ENCODE measurements at places on chromosomes 1 and 21.

- DNase-seq, result no peak
These were observed 561.9 kb upstream of the CAMK1G start for GRCh38 chr1:209021622-209022021.

- DNase-seq, result no peak
These were observed 12.9 kb downstream of the PTAFR start for GRCh38 chr1:28163496-28164161.

GRCh38 chr21:46459356-46460112 lies 843 bp downstream of the DIP2A start:
- no peak for DNase-seq

GRCh38 chr1:156750191-156750672 lies 1.2 kb downstream of the HDGF start:
- no peak for DNase-seq

- no peak for DNase-seq
These were observed 620.1 kb downstream of the AJAP1 start for GRCh38 chr1:5274527-5274926.

GRCh38 chr21:29215709-29216108 lies 83.0 kb upstream of the BACH1 start:
- DNase-seq, result no peak

- no peak for DNase-seq
These were observed 223.3 kb downstream of the PTPRU start for GRCh38 chr1:29459620-29459945.

- DNase-seq, result no peak
These were observed at the start of gene DNAJC6 for GRCh38 chr1:65309304-65310077. DNAJC6 (plus strand) TSS chr1:65309543; CDS start chr1:65309746, 203 bp downstream.

DNA sequence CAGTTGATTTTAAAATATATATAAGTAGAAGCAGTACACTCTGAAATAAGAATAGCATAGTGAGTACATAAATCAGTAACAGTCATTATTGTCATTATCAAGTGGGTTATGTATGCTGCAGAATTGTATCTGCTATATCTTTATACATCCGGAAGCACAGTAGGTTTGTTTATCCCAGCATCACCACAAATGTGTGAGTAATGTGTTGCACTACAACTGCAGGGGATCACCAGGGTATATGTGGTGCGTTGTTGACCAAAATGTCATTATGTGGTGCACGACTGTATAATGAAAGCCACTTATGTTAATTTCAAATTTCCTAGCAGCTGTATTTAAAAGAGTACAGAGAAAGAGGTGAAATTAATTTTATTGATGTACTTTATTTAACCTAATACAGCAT lies 87.7 kb upstream of the GADD45A start:
- no peak for DNase-seq

- no peak for DNase-seq
These were observed 3.1 kb upstream of the DSCAM start for GRCh38 chr21:40850071-40850470.

DNA sequence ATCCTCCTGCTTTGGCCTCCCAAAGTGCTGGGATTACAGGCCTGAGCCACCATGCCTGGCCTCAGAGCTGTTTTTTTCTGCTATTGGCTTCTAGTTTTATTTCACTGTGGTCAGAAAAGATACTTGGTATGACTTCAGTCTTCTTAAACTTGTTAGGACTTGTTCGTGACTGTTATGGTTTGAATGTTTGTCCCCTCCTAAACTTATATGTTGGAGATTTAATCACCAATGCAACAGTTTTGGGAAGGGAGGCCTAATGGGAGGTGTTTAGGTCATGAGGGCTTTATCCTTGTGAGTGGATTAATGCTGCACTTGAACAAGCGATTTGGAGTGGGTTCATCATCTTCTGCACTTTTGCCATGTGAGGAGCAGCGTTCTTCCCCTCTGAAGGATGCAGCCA lies 24.5 kb upstream of the SOD1 start:
- DNase-seq, result no peak

DNA sequence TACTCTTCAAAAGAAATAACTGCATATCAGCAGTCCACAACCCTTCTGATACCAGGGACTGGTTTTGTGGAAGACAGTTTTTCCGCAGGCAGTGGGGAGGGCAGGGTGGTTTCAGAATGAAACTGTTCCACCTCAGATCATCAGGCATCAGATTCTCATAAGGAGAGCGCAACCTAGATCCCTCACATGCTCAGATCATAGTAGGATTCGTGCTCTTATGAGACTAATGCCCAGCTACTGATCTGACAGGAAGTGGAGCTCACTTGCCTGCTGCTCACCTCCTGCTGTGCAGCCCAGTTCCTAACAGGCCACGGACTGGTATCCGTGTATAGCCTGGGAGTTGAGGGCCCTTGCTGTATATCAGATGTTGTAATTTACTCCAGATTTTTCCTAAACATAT lies 11.5 kb downstream of the RO60 start:
- DNase-seq, result no peak

DNA sequence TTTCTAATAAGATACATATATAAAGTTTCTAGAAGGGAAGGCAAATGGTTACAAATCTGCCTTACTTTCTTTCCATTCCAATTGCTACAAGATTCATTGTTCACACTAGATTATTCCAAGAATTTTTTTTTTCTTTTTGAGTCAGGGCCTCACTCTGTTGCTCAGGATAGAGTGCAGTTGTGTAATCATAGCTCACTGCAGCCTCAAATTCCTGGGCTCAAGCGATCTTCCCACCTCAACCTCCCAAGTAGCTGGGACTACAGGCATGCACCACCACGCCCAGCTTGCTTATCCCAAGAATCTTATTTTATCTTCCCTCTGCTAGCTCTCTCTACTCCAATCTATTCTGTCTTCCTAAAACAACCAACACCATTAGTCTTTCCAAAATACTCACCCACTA lies 81.8 kb downstream of the KIAA0319L start:
- DNase-seq, result no peak

GRCh38 chr1:110690709-110691365 lies 16.1 kb upstream of the KCNA3 start:
- DNase-seq, result no peak

- no peak for DNase-seq
These were observed 161.3 kb downstream of the GALNT2 start for GRCh38 chr1:230228236-230228897.

- DNase-seq, result no peak
These were observed 173.1 kb downstream of the KIF26B start for GRCh38 chr1:245327842-245328241.

DNA sequence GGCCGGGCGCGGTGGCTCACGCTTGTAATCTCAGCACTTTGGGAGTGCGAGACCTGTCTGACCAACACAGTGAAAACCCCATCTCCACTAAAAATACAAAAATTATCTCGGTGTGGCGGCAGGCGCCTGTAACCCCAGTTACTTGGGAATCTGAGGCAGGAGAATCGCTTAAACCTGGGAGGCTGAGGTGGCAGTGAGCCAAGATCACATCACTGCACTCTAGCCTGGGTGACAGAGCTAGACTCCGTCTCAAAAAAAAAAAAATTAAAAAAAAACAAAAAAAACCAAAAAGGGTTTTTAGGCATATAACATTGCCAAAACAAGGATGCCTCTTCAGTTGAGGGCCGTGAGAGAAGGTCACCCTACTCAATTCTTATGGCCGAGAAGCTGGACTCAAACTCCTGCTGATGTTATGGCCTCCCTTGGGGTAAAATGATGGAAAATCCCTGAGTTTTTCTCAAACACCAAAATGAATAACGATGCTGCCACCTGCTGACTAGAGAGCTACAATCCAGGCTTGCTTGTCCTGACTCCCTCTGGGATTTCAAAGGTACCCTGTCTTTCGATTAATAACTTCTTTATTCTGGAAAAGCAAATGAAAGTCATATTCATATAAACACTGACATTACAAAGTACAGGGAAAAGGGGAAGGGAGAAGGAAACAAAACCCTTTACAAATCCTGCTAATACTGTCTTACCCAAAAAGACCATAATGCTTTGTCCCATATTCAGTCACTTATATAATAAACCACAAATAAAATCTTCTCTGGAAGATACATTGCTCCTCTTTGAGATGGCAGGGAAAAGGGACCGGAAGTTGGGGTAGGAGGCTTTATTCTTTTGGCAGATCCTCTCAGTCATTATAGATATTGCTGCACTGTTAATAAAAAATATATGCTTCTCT lies 10.7 kb downstream of the RAB42 start:
- DNase-seq, result no peak

- no peak for DNase-seq
These were observed 69.5 kb upstream of the HUNK start for GRCh38 chr21:31803039-31804007.

DNA sequence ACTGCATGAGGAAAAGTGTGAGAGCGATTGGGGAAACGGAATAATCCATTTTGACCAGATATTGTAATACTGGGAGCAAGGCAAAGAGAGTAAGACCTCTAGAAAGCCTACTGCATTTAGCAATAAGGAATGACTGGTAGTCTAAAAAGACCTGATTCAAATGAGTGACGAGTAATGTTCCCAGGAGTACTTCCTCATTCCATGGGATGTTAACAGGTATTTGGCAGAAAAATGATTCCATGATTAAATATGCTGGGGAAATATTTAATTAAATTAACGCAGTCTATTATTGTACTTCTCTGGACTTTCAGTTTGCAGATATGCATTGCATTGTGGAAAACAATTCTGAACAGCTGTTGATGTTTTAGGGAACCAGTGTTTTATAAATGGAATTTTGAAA lies 105.5 kb downstream of the RPE65 start:
- no peak for DNase-seq

DNA sequence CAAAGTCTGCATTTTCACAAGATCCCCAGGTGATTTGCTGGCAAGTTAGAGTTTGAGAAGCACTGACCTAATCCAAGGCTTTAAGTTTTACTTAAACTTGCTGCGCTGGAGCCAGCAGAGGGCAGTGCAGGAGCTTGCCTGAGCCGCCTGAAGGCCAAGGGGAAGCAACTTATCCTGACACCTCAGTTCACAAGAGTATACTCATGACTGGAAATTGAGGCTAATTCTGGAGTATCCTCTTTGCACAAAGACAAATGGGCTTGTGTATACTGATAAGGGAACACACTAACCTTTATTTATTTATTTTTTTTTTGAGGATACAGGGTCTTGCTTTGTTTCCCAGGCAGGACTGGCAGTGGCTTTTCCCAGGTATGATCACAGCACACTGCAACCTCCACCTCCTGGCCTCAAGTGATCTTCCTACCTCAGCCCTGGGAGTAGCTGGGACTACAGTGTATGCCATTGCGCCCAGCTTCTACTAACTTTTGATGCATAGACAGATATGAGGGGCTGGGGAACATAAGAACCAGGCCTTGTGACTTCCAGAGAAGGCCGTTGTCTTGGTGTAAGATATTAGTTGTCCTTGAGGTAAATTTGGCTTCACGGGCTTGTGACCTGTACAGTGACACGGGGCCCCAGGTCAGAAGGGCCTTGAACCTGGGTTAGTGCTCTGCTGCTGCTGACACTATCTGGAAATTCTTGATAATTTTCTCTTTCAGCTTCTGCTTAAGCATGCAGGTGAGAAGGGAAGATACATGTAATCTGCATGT lies 29.0 kb upstream of the SLAMF1 start:
- DNase-seq, result peak; percentile 35

GRCh38 chr1:10149231-10149630 lies 61.1 kb upstream of the KIF1B start:
- DNase-seq, result no peak

DNA sequence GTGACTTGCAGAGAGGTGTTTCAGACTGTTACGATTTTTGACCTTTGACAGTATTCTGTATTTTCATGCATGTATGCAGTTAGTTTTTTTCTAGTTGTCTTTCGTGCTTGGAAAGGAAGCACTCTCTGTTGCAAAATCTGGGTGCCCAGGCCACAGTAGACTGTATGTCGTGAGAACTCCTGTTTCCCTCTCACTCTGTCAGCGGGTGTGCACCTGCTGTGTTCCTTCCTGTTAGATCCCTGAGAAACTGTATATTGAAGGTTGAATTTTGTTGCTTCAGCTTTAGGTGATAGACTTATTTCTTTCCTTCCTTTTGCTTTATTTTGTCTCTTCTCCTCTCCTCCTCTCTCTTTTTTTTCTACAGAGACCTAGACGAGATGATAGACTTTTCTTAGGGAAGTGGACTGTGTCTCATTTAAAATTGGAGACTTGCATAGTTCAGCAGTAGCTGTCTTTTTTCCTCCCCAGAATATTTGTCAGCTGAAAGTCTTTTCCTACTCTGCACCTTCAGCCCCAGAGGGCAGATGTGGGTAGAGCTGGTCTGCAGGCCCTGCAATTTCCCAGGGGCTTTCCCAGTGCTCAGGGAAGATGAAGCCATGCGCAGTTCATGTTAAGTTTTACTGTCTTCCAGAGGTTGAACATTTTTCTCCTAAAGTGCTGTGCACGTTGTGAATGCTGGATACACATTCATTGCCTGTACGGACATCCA lies 1.4 kb downstream of the TRAPPC10 start:
- DNase-seq, result peak; percentile 9

DNA sequence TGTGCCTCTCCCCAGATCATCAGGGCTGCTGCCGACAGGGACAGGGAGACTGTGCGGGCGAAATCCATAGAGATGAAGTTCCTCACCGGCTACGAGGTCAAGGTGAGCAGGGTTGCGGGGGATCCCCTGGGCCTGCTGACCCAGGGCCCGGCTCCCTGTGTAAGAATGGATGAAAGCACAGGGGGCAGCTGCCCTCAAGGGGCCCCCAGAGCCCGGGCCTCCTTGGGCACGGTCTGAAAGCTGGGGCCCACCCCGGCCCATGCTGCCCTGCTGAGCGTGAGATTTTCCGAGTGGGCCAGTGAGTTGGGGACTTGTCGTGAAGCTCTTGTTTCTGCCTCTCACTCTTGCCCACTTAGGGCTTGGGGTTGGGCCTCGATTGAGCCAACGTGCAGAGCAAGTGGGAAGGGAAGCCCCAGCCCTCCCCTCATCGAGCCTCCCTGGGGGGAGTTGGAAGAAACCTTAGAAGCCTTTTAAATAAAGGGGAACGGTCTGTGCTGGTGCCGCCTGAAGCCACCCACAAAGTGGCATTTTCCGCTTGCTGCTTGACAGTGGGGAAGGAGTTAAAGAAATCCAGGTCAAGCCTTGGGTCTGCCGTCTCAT lies 45.2 kb downstream of the COQ8A start:
- DNase-seq, result no peak

GRCh38 chr1:80917826-80918225 lies 882.9 kb upstream of the ADGRL2 start:
- no peak for DNase-seq

DNA sequence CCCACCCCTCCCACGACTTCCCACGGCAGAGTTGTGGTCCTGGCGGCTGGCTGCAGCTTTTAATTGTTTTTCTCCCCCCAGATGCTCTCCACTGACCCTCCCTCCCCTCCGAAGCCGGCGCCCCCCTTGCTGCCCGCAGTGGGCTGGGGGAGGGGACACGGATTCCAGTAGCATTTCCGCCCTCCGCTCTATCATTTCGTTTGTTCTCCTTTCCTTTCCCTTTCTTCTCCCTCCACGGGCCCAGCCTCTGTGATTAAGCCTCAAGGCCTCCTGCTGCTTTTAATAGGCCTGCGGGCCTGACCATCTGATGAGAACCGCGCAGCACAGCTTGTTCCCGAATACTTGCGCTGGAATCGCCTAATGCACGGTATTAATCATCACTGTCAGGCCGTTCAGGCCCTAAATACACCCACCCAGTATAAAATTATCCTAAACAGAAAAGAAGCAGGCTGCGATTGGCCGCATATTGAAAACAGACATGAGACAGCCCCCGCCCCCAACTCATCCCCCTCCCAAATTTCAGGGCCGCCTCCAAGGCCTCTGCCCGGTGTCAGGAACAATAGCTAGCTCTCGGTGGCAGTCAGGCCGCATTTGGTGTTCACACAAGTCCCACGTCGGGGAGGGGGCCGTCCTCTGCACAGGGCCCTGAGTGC lies 102.0 kb upstream of the ARHGEF16 start:
- DNase-seq, result no peak

All from effector CD8-positive, alpha-beta T cell (primary cell).